H7 (cell line): ENCODE measurements at places on chromosomes 7 and 10. TPM values are rescaled to one million over a fixed set of nuclear protein-coding genes. Genes with fewer than 3 reads are reported as not detected.

Gene CH25H
- total RNA-seq: not detected in 2 replicates

Gene MGAM2
- total RNA-seq: not detected in 2 replicates

DNA sequence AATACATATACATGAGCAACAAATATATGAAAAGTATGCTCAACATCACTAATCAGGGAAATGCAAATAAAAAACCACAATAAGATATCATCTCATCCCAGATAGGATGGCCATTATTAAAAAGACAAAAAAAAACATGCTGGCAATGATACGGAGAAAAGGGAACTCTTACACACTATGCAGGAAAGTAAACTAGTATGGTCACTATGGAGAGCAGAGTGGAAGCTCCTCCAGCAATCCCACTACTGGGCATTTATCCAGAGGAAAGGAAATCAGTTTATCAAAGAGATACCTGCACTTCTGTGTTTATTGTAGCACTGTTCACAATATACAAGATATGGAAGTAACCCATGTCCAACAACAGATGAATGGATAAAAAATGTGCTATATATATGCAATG is 217.5 kb downstream of the SDK1 start:
- DNase-seq: no peak

DNA sequence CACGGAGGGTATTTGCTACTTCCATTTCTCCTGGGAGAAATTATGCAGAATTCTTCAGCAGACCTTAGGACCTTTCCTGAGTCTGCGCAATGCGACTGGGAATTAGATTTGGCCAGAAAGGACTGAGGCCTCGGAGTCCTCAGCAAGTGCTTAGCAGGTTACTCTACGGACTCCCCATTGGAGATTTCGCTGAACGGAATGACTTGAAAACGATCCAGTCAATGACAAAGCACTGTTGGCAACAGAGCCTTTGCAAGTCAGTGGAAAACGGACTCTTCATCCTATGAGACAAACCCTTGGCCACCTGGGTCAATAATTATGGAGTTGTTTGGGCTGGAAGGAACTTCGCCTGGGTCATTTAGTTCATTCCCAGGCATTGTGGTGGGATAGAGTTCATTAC is 107.4 kb downstream of the FAM204A start:
- DNase-seq: no peak
